H54 (cell line): ENCODE measurements at places on chromosomes 1 and 21.
A peak's percentile ranks its signal among the peaks of the same experiment; 100 is the strongest.

DNA sequence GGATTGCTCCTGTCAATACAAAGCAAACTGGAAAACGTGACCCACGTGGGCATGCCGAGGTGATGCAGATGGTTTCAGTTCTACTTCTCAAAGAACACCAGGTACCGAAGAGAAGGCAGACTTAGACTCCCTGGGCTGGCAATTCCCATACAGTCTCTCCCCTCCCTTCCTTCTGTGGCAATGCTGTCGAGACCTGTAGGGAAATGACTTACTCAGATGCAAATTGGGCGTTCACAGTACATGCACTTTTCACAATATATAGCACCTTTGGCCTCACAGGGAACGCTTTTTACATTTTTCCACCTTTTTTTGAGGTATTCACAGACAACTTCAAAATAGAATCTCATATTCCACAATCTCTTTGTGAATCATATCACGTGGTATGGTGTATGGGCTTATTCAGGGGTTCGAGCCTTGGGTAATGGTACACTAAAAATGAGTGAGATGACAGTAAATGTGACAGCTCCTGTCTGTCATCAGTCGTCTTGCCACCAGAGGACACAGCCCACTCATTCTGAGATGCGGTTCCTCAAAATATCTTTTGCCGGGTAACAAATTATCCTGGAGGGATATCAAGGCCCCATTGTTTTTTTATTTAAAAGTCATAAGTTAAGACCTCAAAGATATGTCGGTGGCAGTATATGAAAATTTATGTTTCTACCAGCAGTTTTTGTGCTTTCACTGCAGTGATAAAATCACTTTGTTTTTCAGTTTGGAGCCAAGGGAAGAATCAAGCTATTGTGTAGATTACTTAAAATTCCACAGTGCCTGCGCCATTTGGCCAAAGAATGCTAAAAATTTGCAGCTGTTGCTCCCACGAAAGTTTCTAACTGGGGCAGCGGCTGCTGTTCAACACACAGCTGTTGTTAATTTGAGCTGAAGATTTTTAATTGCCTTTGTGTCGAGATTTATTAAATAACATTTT, 168.4 kb downstream of the ZZZ3 start:
- no peak for DNase-seq

GRCh38 chr1:57882934-57883641, 459.2 kb upstream of the DAB1 start:
- DNase-seq = no peak

- no peak for DNase-seq
Observed at GRCh38 chr1:115255154-115255553, 82.9 kb downstream of the NGF start.

GRCh38 chr1:37633938-37634243, 801 bp downstream of the RSPO1 start:
- DNase-seq = no peak

DNA sequence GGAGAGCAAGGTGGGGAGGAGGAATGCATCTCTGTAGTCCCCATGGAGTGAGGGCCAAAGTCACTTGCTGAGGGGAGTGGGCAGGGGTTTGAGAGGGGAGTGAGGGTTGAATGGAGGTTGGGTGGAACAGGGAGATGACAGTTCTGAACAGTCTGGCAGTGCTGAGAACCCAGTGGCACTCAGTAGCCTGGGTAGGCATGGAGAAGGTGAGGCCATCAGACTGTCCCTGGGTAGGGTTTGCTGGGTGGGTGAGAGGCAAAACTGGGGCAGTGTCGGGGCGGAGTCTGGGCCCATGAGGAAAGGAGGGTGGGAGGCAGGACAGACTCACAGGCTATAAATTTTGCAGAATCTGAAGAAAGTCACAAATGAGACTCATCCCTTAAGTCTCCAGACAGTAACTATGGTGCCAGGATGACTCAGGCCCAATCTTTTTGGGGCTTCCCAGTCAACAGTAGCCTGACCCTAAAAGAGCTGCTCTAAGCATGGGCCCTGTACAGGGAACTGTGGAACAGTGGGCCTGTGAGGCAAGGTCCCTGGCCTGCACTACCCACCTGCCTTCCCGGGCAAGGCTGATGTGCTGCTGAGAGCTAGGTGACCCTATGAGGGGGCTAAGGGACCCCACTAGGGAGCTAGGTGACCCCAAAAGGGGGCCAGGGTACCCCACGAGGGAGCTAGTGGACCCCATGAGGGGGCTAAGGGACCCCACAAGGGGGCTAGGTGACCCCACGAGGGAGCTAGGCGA, 51.0 kb upstream of the DMRTB1 start:
- DNase-seq = no peak

- peak; percentile 44 for DNase-seq
Observed at GRCh38 chr1:3564921-3565831, 46.1 kb downstream of the MEGF6 start.

- DNase-seq = no peak
Observed at GRCh38 chr1:62318756-62319544, at the start of gene KANK4. Gene KANK4 (minus strand): TSS chr1:62319434. CDS start chr1:62281564, 37,870 bp downstream.

GRCh38 chr1:167126811-167127210, 32.9 kb downstream of the STYXL2 start:
- no peak for DNase-seq

- no peak for DNase-seq
Observed at GRCh38 chr1:10951961-10952360, 60.5 kb upstream of the TARDBP start.

- no peak for DNase-seq
Observed at GRCh38 chr1:33927721-33928120, 63.8 kb downstream of the HMGB4 start.

DNA sequence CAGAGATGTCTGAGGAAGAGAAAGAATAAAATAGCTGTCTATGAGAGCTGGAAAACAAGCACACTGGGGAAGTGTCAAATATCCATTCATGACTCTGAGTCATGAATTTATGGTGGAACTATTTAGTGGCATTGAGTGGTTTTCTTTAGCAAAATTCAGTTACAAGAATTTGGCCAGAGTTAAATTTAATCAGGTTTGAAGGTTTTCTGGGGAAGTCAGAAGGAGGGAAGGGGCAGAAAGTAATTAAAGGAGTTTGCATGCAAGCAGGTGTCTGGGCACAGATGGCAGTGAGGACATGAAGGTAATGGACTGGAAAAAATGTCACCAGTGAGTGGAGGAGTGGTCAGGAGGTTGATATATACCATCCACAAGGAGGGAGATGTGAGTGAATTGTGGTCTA, 121.9 kb upstream of the IVNS1ABP start:
- no peak for DNase-seq

DNA sequence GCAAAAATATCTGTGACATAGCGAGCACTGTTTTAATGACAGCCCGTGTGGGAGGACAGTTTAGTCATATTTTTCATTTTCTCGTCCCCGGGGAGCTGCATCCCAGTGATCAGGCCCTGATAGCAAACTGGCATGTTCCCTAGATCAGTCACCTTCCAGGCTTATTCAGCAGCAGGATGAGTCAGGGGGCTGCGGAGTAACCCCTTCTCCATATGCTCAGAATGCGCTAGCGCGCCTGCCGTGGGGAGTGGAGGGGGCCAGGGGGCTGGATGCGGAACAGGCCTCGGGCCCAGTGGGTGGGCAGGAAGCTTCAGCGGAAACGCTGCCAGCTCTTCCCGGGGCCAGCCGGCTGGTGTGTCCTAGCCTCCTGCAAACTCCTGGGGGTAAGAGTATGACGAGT, 94.0 kb downstream of the KCND3 start:
- no peak for DNase-seq

- no peak for DNase-seq
Observed at GRCh38 chr1:115052454-115053083, 22.9 kb downstream of the TSHB start.

DNA sequence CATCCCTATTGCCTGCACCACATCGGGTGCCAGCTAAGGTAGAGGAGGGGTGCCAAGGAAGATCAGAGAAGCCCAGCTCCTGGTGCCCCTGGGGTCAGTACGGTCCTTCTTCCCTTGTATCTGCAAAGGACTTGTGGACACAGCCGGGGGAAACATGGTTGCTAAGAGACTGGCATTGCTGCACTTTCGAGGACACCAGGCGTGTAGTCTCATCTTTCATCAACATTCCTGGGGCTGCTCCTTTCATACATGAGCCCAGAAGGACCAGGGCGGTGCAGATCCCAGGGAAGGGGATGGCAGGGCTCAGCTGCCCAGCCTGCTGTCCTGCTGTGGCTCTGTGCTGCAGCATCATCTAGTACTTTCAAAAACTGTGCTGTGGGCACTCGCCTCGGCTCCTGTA, 61.0 kb downstream of the RUNX1 start:
- no peak for DNase-seq

DNA sequence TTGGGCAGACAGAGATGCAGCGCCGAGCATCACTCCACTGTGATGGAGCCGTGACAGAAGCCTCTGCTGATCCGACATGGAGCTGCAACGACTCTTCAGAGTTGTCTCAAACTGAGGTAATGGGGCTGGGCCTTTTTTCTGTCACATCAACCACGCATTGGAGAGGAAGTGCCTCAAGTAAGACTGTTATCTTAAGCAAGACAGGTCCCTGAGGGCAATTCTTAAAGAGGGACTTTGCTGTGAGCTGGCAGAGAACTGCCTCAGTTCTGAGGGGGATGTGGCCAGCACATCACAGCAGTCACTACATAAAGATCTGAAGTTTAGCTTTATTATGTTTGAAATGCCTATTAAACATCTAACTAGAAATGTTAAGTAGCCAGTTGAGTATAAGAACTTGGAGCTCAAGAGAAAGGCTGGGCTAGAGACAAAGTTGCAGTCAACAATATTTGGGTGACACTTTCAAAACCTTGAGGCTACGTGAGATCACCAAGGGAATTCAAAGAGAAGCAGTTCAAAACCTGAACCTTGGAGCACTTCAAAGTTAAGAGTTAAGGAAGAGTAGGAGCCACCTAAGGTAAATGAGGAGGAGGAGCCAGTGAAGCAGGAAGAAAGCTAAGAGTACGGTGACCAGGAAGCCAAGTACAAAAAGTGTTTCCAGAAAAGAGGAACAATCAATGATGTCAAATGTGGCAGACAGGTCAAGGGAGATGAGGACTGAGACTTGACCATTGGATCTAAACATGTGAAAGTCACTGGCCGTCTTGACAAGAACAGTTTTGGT, 54.2 kb upstream of the BCL9 start:
- no peak for DNase-seq

- DNase-seq = no peak
Observed at GRCh38 chr1:153959454-153959853, 1.0 kb upstream of the CRTC2 start.

DNA sequence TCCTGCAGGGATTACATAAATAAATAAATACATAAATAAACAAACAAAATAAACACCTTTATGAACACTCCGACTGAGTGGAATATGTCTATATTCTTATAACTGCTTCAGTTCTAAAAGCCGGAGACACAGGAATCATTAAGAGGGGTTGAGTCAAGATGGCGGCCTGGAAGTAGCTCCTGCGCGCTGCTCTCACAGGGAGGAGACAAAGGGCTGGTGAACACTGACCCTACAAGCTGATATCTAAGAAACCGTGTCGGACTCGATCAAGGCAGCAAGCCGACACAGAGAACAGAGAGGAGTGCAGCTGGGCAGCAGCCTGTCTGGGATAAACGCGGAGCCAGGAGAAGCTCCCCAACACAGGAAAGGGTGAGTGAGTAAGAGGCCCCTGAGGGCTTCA, 1098.6 kb upstream of the NCAM2 start:
- no peak for DNase-seq

GRCh38 chr1:41341772-41342562, 19.3 kb upstream of the FOXO6 start:
- DNase-seq = no peak

DNA sequence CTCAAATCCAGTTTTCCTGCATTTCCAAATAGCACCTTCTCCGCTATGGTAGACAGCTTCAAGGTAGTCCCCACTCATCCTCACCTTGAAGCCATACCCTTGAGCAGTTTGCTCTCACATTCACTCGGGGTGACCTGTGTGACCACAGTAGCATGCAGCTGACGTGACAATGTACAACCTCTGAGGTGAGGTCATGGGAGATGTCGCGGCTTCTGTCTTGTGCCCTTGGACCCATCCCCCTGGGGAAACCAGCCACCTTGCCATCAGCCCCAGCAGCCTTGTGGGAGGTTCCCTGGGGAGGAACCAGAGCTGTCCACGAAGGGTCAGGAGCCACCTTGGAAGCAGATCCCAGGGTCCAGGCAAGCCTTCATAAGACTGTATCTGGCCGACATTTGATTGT, 38.3 kb upstream of the DUSP10 start:
- no peak for DNase-seq

GRCh38 chr1:57192222-57192621, 226.4 kb upstream of the C8B start:
- DNase-seq = no peak

DNA sequence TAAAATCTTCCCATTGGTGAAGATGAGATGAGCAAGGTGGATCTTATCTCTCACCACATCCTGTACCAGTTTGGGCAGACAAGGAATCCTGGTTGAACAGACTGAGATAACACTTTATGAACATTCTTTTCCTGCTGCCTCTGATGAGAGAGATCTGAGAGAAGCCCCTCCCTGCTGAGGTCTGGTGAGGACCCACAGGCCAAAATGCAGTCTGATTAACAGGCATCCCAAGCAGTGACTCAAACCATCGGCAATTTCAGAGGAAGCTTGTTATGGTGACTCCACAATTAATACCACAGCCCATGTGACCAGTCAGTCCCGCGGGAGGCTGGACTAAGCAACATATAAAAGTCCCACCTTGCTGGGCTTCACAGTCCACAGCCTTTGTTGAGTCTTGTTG, at the start of gene PRR9:
Gene PRR9, plus strand, starts transcription at position 373 of the 400 bp plus-strand sequence. CDS start 561 bp downstream, outside the sequence.
- no peak for DNase-seq

GRCh38 chr1:242199776-242200458, 201.0 kb upstream of the MAP1LC3C start:
- DNase-seq = no peak

- no peak for DNase-seq
Observed at GRCh38 chr1:53207726-53208125, 11.1 kb downstream of the CPT2 start.

- DNase-seq = no peak
Observed at GRCh38 chr1:245939756-245940345, 567.2 kb downstream of the SMYD3 start.

DNA sequence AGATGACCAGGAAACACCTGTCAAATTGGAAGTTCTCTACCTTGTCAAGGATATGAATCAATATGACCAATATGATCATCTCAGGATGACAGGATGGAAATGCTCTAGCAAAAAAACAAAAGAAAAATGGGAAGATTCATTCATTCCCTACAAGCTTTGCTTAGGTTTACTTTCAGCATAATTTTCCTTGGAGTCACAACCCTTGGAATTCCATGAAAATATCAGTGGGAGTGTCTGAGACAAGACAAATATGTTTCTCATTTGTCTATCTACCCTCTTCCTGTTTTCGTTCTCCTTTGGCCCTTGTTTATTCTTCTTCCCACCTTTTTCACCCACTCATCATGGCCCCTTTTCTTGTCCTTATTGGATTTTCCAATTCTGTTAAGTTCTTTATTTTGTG, 50.6 kb downstream of the COLGALT2 start:
- DNase-seq = no peak

DNA sequence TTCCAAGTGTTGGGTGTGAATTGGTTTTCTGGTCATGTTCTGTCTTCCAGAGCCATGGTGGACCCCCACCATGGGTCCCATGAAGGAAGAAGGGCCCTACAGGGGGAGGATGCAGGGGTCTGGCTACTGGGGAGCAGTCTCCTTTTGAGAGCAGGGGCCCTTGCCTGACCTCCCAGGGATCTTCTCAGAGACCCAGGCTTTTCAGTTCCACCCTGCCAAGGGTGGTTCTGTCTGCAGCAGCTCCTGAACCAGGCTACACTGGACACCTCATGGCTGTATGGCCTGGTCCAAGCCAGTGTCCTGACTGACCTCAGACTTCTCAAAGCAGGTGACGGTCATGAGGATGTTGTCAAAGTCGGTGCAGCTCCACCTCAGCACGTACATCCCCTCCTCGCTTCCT, 109.0 kb downstream of the JAK1 start:
- no peak for DNase-seq

GRCh38 chr1:199858171-199858570, 169.3 kb upstream of the NR5A2 start:
- no peak for DNase-seq

- no peak for DNase-seq
Observed at GRCh38 chr1:226405411-226405988, 2.4 kb downstream of the PARP1 start.
